Gastroesophageal sphincter (tissue), 4 donors: ENCODE measurements at places on chromosomes 1 and 21.

DNA sequence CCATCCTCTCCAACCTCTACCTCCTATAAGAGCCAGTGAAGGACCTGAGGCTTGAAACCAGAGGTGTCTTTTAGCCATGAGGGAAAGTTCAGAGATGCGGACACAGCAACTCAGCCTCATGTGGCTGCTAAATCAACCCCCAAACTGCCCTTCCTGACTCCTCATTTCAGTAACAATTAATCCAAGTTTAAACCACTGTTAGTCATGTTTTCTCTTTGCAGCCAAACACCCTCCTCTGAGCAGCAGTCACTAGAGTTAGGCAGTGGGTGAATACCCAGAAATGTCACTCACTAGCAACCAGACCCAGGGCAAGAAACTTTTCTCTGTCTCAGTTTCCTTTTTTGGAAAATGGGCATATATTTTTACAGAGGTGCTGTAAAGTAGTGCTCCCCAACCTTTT is 71.2 kb downstream of the KCNJ15 start:
- H3K4me3 ChIP-seq = no peak overlapping the region
- no peak overlapping the region for H3K27ac ChIP-seq
- H3K36me3 ChIP-seq = no peaks in the 10 kb centered on the region
- H3K27me3 ChIP-seq = peaks cover 42% of the 10 kb centered on the region

GRCh38 chr1:203049576-203050180 is 23.4 kb downstream of the PPFIA4 start:
- no peaks in the 10 kb centered on the region for H3K27me3 ChIP-seq
- H3K27ac ChIP-seq = no peak overlapping the region
- no peak overlapping the region for H3K4me3 ChIP-seq
- peaks cover 6% of the 10 kb centered on the region for H3K36me3 ChIP-seq

GRCh38 chr1:38474738-38475623 is 384.6 kb downstream of the RRAGC start:
- peaks cover 58% of the 10 kb centered on the region for H3K27me3 ChIP-seq
- no peak overlapping the region for H3K4me3 ChIP-seq
- peaks cover 11% of the 10 kb centered on the region for H3K4me1 ChIP-seq
- no peak for ATAC-seq
- no peaks in the 10 kb centered on the region for H3K36me3 ChIP-seq

- ATAC-seq = no peak
- H3K4me3 ChIP-seq = no peak overlapping the region
- peak overlapping the region; percentile 85 for H3K27ac ChIP-seq
- peaks cover 28% of the 10 kb centered on the region for H3K4me1 ChIP-seq
- no peaks in the 10 kb centered on the region for H3K27me3 ChIP-seq
- no peaks in the 10 kb centered on the region for H3K36me3 ChIP-seq
Observed at GRCh38 chr1:8267307-8267706, 50.6 kb upstream of the SLC45A1 start.

DNA sequence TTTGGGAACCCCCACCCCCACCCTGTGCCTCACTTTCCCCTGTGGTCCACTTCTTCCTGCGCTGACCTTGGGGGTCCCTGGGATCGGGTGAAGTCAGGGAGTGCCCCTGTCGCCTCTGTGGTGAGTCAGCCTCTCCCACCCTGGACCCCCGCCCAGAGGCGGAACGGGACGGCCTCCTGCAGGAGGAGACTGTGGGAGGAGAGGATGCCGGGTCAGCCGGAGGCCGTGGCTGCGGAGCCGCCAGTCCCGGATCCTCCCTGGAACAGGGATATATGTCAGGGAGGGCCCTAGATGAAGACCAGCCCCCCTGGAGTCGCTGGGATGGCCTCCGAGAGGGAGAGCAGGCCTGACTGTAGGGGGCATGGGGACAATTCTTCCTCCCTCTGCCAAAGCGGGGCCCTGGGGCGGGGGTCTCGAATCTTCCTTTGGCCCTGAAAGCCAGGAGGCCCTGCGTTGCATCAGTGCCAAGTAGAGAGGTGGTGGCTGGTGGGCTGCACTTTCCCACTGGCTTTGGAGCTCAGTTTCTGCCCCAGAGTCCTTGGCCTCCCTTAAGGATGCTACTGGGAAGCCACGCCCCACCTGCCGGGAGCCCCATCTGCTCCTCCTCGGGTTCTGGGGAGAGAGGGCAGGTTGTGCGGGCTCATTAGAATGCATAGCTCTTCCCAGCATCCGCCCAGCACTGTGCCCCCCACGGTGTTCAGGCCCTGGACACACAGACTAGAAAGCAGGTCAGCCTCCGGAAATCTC is 930 bp downstream of the ARHGEF10L start:
- H3K27ac ChIP-seq = peak overlapping the region; percentile 99
- H3K27me3 ChIP-seq = no peaks in the 10 kb centered on the region
- peak overlapping the region; percentile 89 for H3K4me3 ChIP-seq
- peaks cover 90% of the 10 kb centered on the region for H3K4me1 ChIP-seq

DNA sequence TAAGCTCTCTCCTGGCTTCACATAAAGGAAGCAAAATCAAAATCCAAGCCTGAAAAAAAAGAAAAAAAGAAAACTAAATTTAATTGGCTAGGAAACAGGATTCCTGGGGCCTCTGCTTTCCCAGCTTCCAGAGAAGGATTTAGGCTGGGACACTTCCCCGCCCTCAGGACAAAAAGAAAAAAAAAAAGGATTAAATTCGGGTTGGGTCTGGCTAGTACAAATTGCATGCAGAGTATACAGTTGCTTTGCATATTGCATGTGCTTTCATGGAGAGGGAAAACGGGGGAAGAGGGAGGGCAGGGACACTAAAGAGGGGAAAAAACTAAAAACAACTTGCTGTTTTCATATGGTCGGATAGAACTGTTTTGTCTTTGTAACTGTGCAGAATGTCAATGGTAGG is 42.7 kb downstream of the OLIG1 start:
- no peak for ATAC-seq
- H3K36me3 ChIP-seq = no peaks in the 10 kb centered on the region
- H3K4me1 ChIP-seq = no peaks in the 10 kb centered on the region

GRCh38 chr1:202037706-202038296 is 27.4 kb downstream of the ELF3 start:
- ATAC-seq = no peak
- H3K4me1 ChIP-seq = no peaks in the 10 kb centered on the region
- no peaks in the 10 kb centered on the region for H3K36me3 ChIP-seq
- H3K4me3 ChIP-seq = no peak overlapping the region
- no peak overlapping the region for H3K27ac ChIP-seq

- H3K4me1 ChIP-seq = peaks cover 17% of the 10 kb centered on the region
- H3K27me3 ChIP-seq = no peaks in the 10 kb centered on the region
- peaks cover 47% of the 10 kb centered on the region for H3K36me3 ChIP-seq
Observed at GRCh38 chr21:25967181-25967900, 203.2 kb downstream of the APP start.

DNA sequence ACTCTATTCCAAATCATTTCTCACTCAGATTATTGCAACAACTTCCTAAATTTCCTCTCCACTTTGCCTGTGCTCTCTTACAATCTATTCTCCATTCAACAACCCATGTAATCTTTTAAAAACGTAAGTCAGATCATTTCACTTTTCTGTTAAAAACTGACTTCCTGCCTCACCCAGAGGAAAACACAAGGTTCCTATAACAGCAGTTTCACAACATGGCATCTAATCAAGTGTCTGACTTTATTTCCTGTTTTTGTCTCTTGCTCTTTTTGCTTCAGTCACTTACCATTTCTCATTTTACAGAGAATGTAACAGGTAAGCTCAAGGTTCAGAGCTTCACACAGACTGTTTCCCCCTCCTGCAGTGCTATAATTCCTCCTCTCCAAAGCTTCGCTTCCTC is 560.7 kb downstream of the LRRIQ3 start:
- H3K36me3 ChIP-seq = no peaks in the 10 kb centered on the region
- H3K4me3 ChIP-seq = no peak overlapping the region
- H3K27me3 ChIP-seq = no peaks in the 10 kb centered on the region
- no peak for ATAC-seq
- H3K27ac ChIP-seq = no peak overlapping the region

GRCh38 chr21:16186742-16187141 is 457.0 kb downstream of the USP25 start:
- no peaks in the 10 kb centered on the region for H3K36me3 ChIP-seq
- no peaks in the 10 kb centered on the region for H3K27me3 ChIP-seq
- no peak for ATAC-seq
- H3K4me3 ChIP-seq = no peak overlapping the region

GRCh38 chr1:50521703-50522102 is 98.5 kb upstream of the DMRTA2 start:
- H3K27me3 ChIP-seq = no peaks in the 10 kb centered on the region
- peaks cover 31% of the 10 kb centered on the region for H3K36me3 ChIP-seq
- no peak overlapping the region for H3K27ac ChIP-seq
- H3K4me3 ChIP-seq = no peak overlapping the region
- no peaks in the 10 kb centered on the region for H3K4me1 ChIP-seq

DNA sequence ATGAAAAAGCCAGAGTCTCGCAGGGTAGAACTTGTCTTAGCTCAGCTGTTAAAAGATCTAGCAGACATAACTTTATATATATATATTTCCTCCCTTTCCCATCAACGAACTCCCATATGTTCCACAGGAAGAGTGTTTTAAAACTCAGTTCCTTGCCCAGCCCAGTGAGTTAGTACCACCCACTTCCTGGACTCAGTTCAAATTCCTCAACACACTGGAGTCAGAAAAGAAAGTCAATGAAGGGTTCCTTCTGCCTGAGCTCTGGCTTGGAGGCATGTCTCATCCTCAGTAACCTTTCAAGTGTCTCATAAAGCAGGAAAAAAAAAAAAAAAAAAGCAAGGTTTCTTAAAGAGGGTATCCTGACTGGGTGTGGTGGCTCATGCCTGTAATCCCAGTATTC is 15.6 kb downstream of the TPM3 start:
- ATAC-seq = peak; percentile 53
- peak overlapping the region; percentile 42 for H3K27ac ChIP-seq
- no peak overlapping the region for H3K4me3 ChIP-seq
- peaks cover 46% of the 10 kb centered on the region for H3K36me3 ChIP-seq
- no peaks in the 10 kb centered on the region for H3K27me3 ChIP-seq

DNA sequence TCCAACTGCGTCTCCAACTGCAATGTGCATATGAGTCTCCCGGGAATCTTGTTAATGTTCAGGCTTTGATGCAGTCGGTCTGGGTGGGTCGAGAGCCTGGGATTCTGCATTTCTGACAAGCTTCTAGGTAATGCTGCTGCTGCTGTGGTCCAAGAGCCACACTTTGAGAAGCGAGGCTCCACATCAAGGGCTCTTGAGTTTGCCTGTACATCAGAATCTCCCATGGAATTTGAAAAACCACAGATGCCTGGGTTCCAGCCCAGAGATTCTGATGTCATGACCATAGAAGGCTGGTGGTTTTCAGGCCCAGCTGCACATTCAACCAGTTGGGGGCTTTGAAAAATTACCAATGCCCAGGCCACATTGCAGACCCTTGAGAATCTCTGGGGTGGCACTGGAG is 93.9 kb upstream of the TARDBP start:
- no peak overlapping the region for H3K4me3 ChIP-seq
- H3K27me3 ChIP-seq = peaks cover 37% of the 10 kb centered on the region
- H3K36me3 ChIP-seq = no peaks in the 10 kb centered on the region
- no peak overlapping the region for H3K27ac ChIP-seq

DNA sequence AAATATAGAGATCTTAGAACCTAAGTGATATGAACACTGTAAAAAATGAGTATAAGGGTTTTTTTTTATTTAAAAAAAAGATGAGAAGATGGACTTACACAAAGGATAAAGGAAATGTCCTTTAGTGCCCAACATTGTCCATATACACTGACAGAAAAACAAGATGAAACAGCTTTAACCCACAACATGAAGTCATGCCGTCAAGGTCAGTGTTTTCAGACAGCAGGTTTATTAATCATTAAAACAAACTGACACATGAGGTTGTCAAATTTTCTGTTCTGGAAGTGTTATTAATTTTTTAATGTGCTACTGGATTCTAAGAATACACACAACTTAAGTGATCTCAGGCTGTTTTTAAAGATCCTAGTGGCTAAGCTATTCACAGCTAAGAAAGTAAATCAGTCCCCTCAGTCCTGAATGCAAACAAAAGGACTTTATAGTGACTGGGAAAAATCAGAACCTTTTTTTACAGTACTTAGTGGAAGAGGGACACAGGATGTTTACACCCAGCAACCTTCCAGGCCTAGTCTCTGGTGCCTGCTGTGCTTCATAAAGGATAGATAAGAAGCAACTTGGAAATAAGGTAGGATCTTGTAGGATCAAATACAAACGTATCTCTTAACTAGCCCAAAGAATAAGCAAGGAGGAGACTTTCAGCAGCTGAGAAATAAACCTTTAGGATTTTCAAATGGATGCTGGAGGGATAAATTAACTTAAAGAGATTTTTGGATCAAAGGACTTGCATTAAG is 21.9 kb upstream of the PKN2 start:
- H3K36me3 ChIP-seq = no peaks in the 10 kb centered on the region
- no peaks in the 10 kb centered on the region for H3K27me3 ChIP-seq

DNA sequence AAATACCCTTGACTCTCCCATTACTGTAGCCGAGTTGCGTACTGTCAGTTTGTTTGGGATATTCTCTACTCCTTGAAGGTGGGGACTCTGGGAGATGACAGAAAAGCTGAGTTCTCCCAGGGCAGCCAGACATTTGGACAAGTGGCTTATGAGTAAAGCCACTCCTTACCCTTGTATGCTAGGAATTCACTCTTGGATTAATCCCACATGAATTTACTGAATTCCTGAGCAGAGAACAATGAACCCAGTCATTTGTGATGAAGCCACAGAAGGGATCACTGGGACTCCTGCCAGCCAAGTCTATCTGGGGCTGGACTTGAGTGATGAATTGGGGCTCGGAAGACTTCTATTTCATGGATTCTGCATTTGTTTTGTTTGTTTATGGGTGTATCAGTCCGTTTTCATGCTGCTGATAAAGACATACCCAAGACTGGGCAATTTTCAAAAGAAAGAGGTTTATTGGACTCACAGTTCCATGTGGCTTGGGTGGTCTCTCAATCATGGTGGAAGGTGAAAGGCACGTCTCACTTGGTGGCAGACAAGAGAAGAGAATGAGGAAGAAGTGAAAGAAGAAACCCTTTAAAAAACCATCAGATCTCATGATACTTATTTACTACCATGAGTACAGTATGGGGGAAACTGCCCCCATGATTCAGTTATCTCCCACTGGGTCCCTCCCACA is 25.1 kb downstream of the C1orf116 start:
- H3K36me3 ChIP-seq = no peaks in the 10 kb centered on the region
- H3K4me1 ChIP-seq = no peaks in the 10 kb centered on the region
- no peak overlapping the region for H3K27ac ChIP-seq
- H3K4me3 ChIP-seq = no peak overlapping the region

GRCh38 chr1:94258873-94259331 is 21.5 kb upstream of the ARHGAP29 start:
- H3K36me3 ChIP-seq = no peaks in the 10 kb centered on the region
- H3K4me1 ChIP-seq = peaks cover 6% of the 10 kb centered on the region
- peak overlapping the region; percentile 65 for H3K27ac ChIP-seq
- peak; percentile 95 for ATAC-seq
- H3K27me3 ChIP-seq = no peaks in the 10 kb centered on the region

DNA sequence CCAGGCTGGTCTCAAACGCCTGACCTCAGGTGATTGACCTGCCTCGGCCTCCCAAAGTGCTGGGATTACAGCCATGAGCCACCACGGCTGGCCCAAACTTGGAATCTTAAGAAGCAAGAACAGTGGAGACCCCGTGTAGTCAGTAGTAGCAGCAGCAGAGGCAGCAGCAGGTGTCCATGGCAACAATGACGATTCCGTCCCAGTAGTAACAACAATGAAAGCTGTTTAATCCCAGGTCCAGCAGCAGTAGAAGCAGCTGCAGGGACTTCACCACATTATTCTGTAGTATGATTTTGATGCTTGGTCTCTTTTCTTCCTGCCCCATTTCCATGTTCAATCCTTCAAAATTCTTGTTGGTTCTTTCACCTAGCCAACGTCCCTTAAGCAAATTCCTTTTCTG is 69.6 kb upstream of the KCTD3 start:
- H3K27me3 ChIP-seq = peaks cover 6% of the 10 kb centered on the region
- no peaks in the 10 kb centered on the region for H3K4me1 ChIP-seq
- no peak overlapping the region for H3K27ac ChIP-seq
- no peaks in the 10 kb centered on the region for H3K36me3 ChIP-seq
- H3K4me3 ChIP-seq = no peak overlapping the region
- ATAC-seq = no peak

GRCh38 chr1:94709891-94710581 is 110.1 kb upstream of the SLC44A3 start:
- no peaks in the 10 kb centered on the region for H3K4me1 ChIP-seq
- peak overlapping the region; percentile 3 for H3K27ac ChIP-seq
- peak; percentile 44 for ATAC-seq
- no peaks in the 10 kb centered on the region for H3K36me3 ChIP-seq
